Posterior vena cava (tissue), 2 donors: ENCODE measurements at places on chromosomes 7 and 10.

DNA sequence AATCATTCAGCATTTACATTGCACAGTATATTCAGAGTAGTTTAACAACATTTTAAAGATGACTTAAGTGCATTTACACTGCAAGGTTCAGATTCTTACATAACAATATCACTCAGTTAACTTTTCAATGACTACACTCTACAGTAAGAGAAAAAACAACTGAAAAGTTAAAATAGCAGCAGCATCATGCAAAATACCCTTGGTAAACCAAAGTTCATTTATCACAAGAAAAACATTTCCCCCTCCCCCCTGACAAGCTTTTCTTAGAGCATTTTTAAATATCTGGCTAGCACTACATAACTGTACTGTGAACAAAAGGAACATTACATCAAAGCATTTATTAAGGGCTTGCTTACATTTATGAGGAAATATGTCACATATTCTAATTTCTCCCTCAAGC, 179.5 kb upstream of the HGF start:
- no peak for DNase-seq

- no peak for DNase-seq
These were observed 76.8 kb downstream of the ALOX5 start for GRCh38 chr10:45450866-45451265.

DNA sequence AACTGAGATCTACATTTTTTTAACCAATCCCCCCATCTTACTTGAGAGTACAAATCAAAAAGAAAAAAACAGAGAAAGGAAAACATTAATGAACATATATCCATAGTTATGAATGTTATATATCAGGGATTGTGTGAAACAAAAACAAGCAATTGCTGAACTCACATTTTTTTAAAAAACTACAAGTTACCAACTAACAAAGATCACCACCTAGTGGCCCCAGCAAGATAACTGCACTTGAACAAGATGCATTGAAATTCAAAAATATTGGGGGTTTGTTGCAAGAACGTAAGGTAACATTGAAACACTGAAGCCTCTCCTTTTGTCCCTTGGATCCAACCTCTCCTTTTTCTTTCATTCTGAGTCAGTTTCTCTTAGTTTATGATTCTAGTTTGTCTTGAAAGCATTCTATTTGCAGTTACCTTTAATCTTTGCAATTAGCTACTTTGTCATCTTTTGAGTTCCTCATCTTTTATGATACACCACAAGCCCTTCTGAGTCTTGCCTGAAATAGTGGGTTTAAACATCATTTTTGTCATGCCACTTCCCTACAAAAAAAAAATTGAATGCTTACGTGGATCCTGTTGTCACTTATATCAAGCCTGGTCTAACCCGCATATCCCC, 87.3 kb upstream of the TES start:
- DNase-seq, result no peak

DNA sequence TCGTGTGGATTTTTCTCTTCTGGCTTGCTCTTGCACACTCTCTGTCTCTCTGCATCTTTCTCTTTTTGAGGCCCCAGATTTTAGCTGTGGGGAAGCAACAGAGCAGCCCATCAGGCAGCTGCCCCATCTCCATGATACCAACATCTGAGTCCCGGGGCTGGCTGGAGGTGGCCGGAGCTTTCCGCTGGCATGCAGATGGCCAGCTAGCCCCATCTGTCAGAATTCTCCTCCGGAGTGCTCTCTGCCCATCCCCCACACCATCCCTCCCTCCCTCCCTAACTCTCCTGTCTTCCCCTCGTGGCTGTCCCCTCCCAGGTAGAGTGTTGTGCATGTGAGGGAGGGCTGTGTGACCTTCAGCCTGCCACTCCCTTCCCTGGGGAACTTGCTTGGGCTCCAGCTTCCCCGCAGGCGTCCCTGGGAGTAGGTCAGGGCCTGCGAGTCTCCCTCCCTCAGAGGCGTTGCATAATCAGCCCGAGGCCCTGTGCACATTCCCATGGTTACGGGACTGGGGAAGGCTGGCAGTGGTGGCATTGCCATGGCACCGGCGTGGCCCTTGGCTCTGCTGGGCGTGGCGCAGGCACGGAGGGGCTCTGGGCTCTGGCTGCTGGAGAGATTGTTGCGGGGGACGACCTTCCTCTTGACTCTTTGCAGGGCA, 24.7 kb downstream of the GHRHR start:
- DNase-seq, result no peak

DNA sequence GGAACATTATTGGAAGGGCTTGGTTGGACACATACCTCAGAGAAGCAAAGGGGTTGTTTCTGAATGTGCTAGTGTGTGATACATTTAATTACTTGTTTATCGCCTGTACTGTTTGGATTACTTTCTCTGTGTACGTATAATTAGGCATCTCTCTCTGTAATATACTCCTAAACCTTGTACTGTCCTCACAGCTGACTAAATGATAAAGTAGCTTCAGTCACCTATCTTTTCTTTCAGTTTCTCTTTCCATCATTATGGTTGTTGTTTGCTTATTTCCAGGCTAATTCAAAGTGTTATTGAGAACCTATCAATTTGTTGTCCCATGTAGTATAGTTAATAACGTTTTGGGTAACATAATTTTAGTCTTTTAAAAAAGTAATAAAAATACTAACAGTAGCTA, 34.0 kb downstream of the MXI1 start:
- no peak for DNase-seq
